Activated CD4-positive, alpha-beta T cell treated with anti-CD3 and anti-CD28 coated beads, Interleukin-2, amount 50 U/mL, for 24 hours (primary cell): ENCODE measurements at places on chromosomes 5 and 9.

DNA sequence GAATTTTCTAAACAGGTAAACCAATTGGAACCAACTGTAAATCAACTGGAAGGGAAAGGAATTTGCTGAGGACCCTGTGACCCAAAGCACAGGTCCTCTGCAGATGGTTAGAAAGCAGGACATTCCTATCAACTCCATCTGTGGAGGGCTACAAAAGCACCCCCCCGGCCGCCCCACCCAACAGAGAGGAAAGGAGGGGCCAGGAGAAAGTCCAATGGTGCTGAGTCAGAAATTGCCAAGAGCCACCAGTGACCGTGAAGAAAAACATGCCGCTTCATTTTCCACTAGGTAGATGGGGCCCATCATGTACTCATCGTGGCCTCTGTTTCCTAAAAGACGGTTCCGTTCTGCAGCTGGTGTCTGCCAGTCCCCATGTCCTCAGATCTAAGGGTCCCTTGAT lies 66.3 kb downstream of the RAPGEF1 start:
- no peak for DNase-seq

DNA sequence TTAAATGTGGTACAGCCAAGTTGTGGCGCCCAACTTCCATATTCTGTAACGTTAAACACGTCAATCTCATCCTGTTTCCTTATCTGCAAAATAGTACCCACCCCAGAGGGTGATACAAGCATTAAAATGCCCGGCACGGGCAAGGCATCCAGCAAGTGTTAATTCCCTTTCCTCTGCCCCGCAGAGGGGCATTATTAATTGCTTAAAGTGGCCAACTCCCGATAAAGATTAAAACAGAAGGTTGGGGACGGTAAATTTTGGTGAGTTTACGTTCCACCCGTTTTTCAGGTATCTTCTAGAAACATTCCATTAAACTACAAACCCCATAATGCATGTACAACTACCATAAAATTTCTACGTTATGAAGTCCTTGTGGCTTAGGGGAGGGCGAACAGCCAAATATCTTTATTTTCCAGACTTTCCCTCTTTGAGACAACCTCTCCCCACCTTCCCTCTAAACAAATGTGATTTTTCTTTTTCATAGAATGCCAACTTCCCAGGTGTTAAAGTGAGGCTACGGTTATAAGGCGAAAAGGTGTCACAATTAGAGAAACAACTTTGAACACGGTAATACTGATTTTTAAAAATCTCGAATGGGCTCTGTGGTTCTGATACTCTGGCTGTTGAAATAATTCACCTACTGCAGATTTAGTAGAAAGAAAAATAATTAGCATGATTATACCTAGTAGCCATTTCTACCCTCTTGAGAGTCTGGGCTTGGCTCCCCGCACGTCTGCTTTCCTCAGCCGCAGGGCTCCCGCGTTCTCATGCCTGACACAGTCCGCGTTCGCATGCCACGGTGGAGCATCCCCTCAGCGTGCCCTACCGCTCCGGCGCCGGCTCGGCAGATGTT lies 1.2 kb upstream of the GPBP1 start:
- no peak for DNase-seq

DNA sequence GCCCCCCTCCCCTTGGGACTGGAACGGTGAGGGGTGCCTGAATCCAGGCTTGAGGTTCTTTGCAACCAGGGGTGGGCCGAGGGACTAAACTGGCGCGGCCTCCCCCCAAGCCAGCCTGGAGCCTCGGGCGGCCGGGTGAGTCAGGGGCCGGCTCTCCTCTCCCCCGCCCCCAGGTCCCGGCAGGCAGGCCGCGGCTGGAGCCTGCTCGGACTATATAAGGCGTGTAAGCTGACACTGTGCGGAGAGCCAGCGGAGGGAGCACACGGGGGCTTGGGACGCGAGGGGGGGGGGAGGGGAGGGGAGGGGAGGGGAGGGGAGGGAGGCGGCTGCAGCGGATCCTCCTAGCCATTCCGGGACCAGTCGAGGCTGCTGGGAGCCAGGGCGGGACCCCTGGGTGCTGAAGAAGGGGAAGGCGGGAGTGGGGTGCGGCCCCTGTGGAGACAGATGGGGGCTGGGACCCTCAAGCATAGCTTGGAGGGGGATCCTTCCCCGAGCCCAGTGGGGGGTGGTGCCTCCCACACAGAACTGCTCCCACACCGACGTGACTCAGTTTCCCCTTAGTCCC lies 595 bp downstream of the PDLIM7 start:
- no peak for DNase-seq

DNA sequence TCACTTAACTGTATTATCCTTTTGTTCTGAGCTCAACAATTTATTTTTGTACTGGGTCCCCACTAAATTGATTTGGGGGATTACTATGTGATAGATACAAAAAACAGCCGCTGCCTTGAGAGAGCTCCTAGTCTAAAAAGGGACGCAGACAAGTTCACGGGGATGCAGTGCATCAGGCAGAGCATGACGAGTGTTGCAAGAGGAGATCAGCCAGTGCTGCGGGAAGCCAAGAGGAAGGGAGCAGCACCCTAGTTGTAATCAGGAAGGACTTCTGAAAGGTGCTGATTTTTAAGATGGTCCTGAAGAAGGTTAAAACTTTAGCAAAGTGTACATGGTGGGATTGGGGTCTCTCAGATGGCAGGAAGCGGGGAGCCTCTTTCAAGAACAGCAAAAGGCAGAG lies 15.8 kb downstream of the GALNT10 start:
- DNase-seq, result no peak

- no peak for DNase-seq
Measured at GRCh38 chr9:36855448-36856315, 178.4 kb downstream of the PAX5 start.

GRCh38 chr9:114279693-114280092 lies 43.2 kb upstream of the ORM1 start:
- no peak for DNase-seq
